Naive thymus-derived CD8-positive, alpha-beta T cell (primary cell): ENCODE measurements at places on chromosomes 6 and 20.

DNA sequence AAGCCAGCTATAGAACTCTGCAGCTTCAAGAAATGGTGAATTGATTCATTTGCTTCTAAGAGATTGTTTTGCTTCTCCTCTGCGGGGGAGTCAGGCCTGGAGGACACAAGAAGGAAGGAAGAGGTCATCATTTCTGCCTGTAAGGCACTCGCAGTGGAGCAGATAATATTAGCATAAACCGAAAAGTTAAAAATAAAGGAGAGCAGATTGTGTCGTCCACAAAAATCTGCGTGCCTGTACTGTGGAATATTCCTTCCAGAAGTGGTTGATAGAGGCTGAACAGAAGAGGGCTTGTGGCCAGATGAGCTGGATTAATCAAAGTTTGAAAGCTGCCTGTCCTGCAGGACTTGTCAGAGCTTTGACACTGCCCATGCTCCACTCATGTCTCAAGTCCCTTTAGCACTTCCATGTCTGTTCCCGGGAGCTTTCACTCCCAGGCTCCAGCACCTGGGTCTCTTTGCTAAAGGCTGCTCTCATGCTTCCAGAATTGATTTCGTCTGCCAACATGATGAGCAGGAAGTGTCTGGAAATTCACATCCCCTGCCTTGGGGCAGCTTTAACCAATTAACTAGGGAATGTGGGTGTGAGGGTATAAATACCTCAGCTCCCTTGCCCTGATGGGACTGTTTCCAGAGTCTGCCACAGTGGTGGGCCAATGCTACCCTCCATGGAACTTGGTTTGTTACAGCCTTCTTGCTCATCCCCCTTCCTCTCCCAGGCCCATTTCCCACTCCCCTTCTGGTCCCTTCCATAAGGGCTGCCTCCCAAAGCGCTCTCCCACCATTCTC lies 65.1 kb upstream of the STX16 start:
- no peak for DNase-seq
- H3K4me1 ChIP-seq: peaks cover 6% of the 10 kb centered on the region
- H3K27ac ChIP-seq: no peak overlapping the region

GRCh38 chr20:41697861-41698559 lies 79.8 kb upstream of the CHD6 start:
- no peaks in the 10 kb centered on the region for H3K36me3 ChIP-seq
- no peak for DNase-seq
- H3K4me1 ChIP-seq: peaks cover 9% of the 10 kb centered on the region
- no peak overlapping the region for H3K4me3 ChIP-seq
- peaks cover 4% of the 10 kb centered on the region for H3K27me3 ChIP-seq
- no peak overlapping the region for H3K27ac ChIP-seq

GRCh38 chr6:116616737-116617053 lies 416 bp downstream of the RSPH4A start:
- no peak for DNase-seq
- H3K27me3 ChIP-seq: peaks cover 10% of the 10 kb centered on the region
- peak overlapping the region; percentile 89 for H3K4me3 ChIP-seq
- H3K4me1 ChIP-seq: peaks cover 15% of the 10 kb centered on the region

GRCh38 chr6:33676416-33677142 lies 34.9 kb downstream of the UQCC2 start:
- H3K4me3 ChIP-seq: no peak overlapping the region
- H3K4me1 ChIP-seq: no peaks in the 10 kb centered on the region
- H3K27ac ChIP-seq: no peak overlapping the region
- no peaks in the 10 kb centered on the region for H3K27me3 ChIP-seq
- peaks cover 80% of the 10 kb centered on the region for H3K36me3 ChIP-seq
- no peak for DNase-seq

DNA sequence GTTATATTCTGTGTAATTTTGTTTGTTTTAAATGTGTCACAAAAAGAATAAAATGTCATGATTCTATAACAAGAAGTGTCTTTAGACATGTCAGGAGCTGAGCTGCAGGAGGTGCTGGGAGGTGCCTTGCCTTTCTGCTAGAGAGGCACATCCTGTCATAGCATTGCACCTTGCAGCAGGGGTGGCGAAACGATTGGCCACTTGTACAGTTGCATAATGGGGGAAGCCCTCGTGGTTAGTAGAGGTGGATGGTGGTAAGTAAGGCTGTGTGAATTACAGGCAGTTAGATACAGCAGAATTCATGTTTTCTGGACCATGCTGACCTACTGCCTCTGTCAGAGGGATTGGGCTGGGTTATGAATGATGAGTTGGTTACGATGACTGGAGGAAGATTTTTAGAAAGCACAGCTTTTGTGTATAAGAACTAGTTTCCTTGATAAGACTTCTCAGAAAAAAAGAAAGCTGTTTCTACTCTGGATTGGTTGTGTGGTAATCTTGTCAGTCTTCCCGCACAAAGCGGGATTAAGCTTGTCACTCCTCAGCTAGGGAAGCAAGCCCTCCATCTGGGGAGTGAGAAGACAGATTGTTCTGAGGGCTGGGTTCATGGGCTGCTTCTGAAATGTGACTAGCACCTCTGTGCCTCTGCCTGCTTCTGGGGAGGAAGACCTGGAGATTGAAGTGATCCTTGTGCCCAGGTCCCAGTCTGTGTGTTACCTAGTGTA lies 74.9 kb downstream of the FOXO3 start:
- peak; percentile 54 for DNase-seq
- H3K36me3 ChIP-seq: peaks cover 4% of the 10 kb centered on the region
- peak overlapping the region; percentile 17 for H3K27ac ChIP-seq
- no peaks in the 10 kb centered on the region for H3K27me3 ChIP-seq
- H3K4me1 ChIP-seq: peaks cover 62% of the 10 kb centered on the region

DNA sequence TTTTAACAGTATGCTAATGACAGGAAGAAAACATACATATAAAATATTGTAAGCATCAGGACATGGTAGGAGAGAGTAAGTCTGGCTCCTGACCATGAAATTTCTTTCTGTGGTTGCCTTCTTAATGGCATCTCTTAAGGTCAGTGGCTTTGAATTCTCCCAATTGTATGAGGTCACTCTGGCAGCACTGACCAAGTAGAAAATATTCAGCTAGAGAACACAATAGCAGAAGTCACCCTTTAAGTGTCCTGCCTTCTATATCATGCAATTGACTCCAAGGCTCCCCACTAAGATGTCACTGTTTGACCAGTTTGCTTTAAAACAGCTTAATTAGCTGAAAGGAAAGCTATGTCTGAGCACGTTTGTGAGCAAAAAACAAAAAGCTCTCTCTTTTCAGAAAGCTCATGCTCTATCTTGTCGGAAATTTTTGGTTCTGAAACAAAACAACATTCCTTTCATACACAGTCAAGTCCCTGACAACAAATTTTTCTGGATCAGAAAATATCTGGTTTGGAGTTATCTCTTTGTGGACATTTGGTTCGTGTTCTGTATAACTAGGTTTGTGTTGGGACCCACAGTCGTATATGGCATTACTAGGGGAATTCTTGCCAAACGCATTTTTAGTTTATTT lies 120.9 kb upstream of the IFNGR1 start:
- H3K4me1 ChIP-seq: peaks cover 15% of the 10 kb centered on the region
- no peak for DNase-seq
- no peak overlapping the region for H3K4me3 ChIP-seq

DNA sequence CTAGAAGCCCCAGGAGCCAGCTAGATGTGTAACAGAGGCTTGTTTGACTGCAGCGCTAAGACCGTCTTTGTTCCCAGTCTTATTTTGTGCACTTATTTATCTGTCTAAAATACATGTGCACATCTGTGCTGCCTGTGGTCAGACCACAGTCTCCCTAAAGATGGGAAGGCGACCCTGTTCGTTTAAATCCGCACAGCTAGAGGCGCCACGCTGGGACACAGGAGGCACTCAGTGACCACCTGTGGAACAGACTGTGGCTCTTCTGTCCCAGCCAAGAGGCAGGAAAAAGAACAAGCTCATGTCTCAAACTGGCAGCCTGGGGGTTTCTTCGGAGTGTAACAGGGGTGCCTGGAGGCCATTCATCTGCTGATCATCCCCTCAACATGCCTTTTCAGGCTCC lies 66.8 kb downstream of the CPNE5 start:
- H3K27ac ChIP-seq: peak overlapping the region; percentile 89
- H3K27me3 ChIP-seq: no peaks in the 10 kb centered on the region
- DNase-seq: no peak
- no peak overlapping the region for H3K4me3 ChIP-seq

DNA sequence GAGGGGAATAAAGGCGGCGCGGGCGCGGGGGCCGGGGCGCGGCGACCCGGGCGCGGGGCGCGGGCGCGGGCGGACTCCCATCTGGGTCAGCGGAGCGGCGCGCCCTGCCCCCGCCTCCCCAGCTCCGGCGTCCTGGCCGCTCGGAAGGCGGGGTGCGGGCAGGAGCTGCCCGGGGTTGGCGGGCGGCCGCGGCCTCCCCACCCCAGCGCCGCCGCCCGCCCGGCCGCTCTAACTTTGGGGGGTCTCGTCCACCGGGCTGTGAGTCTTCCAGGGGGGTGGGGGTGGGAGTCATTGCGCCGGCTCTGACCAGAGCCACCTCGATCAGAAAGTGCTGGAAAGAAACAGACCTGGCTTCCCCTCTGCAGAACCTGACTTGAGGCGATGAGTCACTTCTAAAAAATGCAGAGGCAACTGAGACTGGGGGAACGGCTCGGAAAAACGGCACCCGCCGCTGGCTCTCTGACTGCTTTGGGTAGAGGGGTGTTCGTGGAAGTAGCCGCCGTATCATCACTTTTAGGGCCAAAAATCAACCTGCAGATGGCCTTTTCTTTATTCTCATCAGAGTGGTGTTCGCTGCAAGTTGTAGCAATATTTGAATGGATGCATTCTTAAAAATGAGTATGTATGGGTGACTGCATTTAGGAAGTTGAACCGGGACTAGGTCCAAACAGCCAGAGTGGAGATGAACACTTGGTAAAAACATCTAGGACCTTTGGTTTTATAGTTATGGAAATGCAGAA lies 667 bp downstream of the CAP2 start:
- no peaks in the 10 kb centered on the region for H3K36me3 ChIP-seq
- H3K27me3 ChIP-seq: peaks cover 59% of the 10 kb centered on the region
- DNase-seq: no peak
- H3K4me1 ChIP-seq: peaks cover 7% of the 10 kb centered on the region

DNA sequence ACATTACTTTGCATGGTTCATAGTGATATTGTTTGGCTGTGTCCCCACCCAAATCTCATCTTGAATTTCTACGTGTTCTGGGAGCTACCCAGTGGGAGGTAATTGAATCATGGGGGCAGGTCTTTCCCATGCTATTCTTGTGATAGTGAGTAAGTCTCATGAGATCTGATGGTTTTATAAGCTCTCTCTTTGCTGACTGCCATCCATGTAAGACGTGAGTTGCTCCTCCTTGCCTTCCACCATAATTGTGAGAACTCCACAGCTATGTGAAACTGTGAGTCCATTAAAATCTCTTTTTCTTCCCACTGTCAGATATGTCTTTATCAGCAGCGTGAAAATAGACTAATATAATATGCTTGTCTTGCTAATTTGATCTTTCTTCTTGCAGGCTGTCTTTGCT lies 200.4 kb upstream of the NOX3 start:
- no peak for DNase-seq
- H3K36me3 ChIP-seq: no peaks in the 10 kb centered on the region
- no peak overlapping the region for H3K27ac ChIP-seq
- H3K27me3 ChIP-seq: peaks cover 5% of the 10 kb centered on the region

DNA sequence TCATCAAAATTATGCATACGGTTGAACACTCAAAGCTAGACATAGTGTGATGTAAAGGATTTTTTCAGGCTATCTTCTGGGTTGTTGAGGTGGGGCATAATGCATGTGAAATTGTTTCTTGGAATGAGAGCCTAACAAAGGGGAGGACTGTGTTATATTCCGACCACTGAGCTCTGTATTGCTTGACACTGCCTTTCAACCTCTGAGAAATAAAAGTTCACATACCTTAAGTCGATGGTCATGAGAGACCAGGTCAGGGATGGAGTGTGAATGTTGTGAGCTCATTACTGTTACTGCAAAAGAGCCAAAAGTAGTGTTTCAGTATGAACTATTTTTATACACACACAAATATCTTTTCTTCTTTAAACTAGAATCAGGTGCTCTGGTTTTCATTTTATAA lies 5.0 kb downstream of the PFDN4 start:
- peak overlapping the region; percentile 7 for H3K4me3 ChIP-seq
- no peaks in the 10 kb centered on the region for H3K27me3 ChIP-seq
- no peak overlapping the region for H3K27ac ChIP-seq
- peaks cover 36% of the 10 kb centered on the region for H3K4me1 ChIP-seq

DNA sequence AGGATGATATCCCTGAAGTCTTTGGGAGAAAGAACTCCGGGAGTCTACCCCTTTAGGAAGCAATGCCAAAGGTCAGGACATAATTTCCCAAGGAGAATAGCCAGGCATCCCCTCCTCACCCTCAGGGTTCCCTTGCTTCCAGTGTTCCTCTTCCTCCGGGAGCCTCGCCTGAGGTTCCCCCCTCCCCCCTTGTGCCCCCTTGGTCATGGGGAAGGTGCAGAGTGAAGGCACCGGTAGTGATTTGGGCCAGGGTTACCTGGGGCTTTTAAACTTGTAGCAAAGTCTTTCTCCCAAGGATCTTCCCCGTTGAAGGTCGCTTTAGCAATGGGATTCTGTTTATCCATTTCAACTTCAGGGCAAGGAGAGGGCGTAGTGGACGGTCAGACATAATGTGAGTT lies 1.2 kb downstream of the ISM1 start:
- peaks cover 31% of the 10 kb centered on the region for H3K27me3 ChIP-seq
- H3K27ac ChIP-seq: peak overlapping the region; percentile 44
- no peak for DNase-seq
- H3K4me3 ChIP-seq: peak overlapping the region; percentile 87

GRCh38 chr6:38018755-38019165 lies 199.2 kb downstream of the ZFAND3 start:
- no peak for DNase-seq
- no peak overlapping the region for H3K27ac ChIP-seq
- peaks cover 61% of the 10 kb centered on the region for H3K4me1 ChIP-seq
- H3K36me3 ChIP-seq: peaks cover 2% of the 10 kb centered on the region
- no peak overlapping the region for H3K4me3 ChIP-seq

GRCh38 chr6:21984561-21984960 lies 312.3 kb downstream of the PRL start:
- H3K27ac ChIP-seq: no peak overlapping the region
- no peaks in the 10 kb centered on the region for H3K27me3 ChIP-seq
- no peak overlapping the region for H3K4me3 ChIP-seq
- H3K36me3 ChIP-seq: no peaks in the 10 kb centered on the region
- H3K4me1 ChIP-seq: peaks cover 23% of the 10 kb centered on the region

GRCh38 chr6:57021086-57021720 lies 25.3 kb upstream of the KIAA1586 start:
- H3K27me3 ChIP-seq: no peaks in the 10 kb centered on the region
- peaks cover 2% of the 10 kb centered on the region for H3K36me3 ChIP-seq
- H3K27ac ChIP-seq: no peak overlapping the region
- H3K4me3 ChIP-seq: no peak overlapping the region
- no peaks in the 10 kb centered on the region for H3K4me1 ChIP-seq

GRCh38 chr20:57190536-57191264 lies 75.7 kb downstream of the BMP7 start:
- DNase-seq: no peak
- no peaks in the 10 kb centered on the region for H3K36me3 ChIP-seq
- H3K27ac ChIP-seq: no peak overlapping the region
- peaks cover 11% of the 10 kb centered on the region for H3K27me3 ChIP-seq
- no peaks in the 10 kb centered on the region for H3K4me1 ChIP-seq

GRCh38 chr6:118810420-118811027 lies 83.4 kb upstream of the ASF1A start:
- peak overlapping the region; percentile 96 for H3K27ac ChIP-seq
- peaks cover 6% of the 10 kb centered on the region for H3K36me3 ChIP-seq
- DNase-seq: peak; percentile 48
- H3K4me3 ChIP-seq: peak overlapping the region; percentile 79
- peaks cover 49% of the 10 kb centered on the region for H3K4me1 ChIP-seq
